ENCODE measurements at places on chromosomes 11 and 22.

- no peak for DNase-seq
Observed at GRCh38 chr11:44855493-44855849, 95.2 kb downstream of the TP53I11 start.

DNA sequence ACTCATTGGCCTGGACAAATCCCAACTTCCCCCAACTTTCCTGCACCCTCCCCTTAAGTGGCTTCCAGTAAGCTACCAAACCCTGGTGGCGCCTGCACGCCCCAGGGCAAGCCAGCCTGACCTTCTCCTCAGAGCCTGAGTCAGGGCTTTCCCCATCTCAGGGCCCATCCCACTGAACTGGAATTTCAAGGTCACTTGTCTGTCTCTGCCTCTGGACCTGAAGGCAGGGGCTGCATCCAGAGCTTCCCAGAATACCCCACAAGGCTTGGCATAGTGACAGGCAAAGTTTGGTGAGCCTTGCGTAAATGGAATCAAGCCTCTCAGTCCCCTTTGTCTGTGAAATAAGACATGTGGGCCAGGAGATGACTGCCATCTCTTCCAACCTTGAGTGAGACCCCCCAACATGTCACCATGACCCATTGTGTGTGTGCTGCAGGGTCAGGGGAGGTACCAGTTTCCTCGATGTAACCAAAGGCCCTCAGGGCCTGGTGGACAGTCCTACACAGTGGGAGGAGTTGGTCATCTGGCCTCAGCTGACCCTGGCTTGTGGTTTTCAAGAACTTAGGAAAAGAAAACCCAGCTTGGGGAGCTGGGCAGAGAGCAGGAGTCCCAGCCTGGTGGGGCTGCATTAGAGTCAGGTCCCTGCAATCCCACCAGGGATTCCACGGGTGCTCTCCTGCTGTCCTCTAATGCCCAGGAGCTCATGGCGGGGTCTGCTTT is 8.9 kb downstream of the ALX4 start:
- no peak for DNase-seq

DNA sequence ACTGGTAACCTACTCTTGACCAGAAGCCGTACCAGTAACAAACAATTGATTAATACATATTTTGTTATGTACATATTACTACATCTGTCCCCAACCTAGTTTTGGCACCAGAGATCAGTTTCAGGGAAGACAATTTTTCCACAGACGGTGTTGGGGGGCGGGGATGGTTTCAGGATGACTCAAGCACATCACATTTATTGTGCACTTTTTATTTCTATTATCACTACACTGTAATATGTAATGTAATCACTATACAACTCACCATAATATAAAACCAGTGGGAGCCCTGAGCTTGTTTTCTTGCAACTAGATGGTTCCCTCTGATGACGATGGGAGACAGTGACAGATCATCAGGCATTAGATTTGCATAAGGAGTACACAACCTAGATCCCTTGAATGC is 15.5 kb downstream of the DGCR8 start:
- no peak for DNase-seq

DNA sequence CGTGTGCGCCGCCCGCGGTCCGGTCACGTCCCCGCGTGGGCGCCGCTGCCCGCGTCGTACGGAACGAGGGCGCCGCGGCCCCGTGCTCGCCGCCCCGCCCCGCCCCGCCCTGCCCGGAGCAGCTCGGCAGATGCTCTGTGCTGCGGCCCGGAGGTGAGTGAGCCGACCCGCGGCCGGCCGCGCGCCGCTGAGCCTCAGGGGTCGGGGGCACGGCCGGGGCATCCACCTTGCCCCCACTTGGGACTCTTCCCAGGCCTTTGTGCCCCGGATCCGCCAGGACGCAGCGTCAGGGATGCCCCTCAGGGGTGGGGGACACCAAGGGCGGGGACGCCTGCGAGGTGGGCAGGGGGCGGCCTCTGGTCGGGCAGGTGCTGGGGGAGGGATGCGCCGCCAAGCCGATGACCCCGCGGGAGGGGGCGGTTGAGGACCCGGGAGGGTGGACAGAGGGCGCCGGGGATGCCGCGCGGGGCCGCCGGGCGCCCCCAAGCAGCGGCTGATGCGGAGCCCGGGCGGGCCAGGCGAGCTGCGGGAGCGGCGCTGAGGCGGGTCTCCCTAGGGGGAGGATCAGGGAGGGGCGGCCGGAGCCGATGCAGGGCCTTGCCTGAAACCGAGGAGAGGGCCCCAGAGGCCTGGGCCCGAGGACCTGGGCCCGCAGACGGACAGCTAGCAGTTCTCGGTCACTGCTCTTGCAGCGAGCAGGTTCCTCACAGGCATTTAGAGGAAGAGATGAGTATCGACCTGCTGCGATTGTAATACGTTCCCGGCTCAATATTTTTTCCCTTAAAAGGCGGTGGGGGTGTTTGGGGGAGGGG is at the start of gene GNAZ:
GNAZ (plus strand) TSS at position 102 of the 812 bp plus-strand sequence. CDS start 25,177 bp downstream, outside the sequence.
- DNase-seq: no peak
